ENCODE measurements at places on chromosomes 6 and 20. TPM values are rescaled to one million over a fixed set of nuclear protein-coding genes. Genes with fewer than 3 reads are reported as not detected.
A peak's percentile ranks its signal among the peaks of the same experiment; 100 is the strongest.

GRCh38 chr6:139693735-139694134 lies 319.3 kb upstream of the CITED2 start:
- H3K4me1 ChIP-seq = no peaks in the 10 kb centered on the region
- DNase-seq = no peak
- H3K36me3 ChIP-seq = no peaks in the 10 kb centered on the region
- H3K27me3 ChIP-seq = no peaks in the 10 kb centered on the region
- no peak overlapping the region for H3K27ac ChIP-seq

DNA sequence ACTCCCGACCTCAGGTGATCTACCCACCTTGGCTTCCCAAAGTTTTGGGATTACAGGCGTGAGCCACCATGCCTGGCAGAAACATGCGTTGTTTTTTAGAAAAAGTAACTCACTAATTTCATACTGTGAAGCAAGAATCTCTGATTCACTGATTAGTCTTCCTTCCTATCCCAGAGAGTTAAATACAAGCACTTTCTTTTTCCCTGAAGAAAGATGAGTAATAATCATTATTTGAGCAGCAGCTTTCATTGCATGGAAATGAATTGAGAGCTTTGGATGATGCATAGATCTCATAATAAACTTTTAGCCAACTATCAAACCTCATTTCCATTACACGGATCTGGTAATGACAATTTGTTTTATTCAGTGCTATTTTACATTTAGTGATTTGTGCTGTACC lies 892.5 kb upstream of the EYS start:
- H3K4me1 ChIP-seq = no peaks in the 10 kb centered on the region
- H3K27ac ChIP-seq = no peak overlapping the region
- no peak for DNase-seq
- H3K27me3 ChIP-seq = no peaks in the 10 kb centered on the region
- no peaks in the 10 kb centered on the region for H3K36me3 ChIP-seq

GRCh38 chr6:105882828-105883227 lies 203.3 kb upstream of the PRDM1 start:
- H3K4me1 ChIP-seq = no peaks in the 10 kb centered on the region
- no peak overlapping the region for H3K4me3 ChIP-seq
- DNase-seq = no peak
- H3K27me3 ChIP-seq = peaks cover 3% of the 10 kb centered on the region
- H3K27ac ChIP-seq = no peak overlapping the region

- peaks cover 4% of the 10 kb centered on the region for H3K4me1 ChIP-seq
- no peaks in the 10 kb centered on the region for H3K36me3 ChIP-seq
- no peak overlapping the region for H3K27ac ChIP-seq
- no peaks in the 10 kb centered on the region for H3K27me3 ChIP-seq
- no peak for DNase-seq
- no peak overlapping the region for H3K4me3 ChIP-seq
Observed at GRCh38 chr6:44829836-44830235, 442.3 kb downstream of the CDC5L start.

The WFDC5 gene
- polyA plus RNA-seq = 6.1 TPM

GRCh38 chr20:53582574-53583351 lies 10.9 kb downstream of the ZNF217 start:
- DNase-seq = no peak
- H3K27me3 ChIP-seq = no peaks in the 10 kb centered on the region
- peak overlapping the region; percentile 58 for H3K27ac ChIP-seq

- DNase-seq = no peak
- H3K27me3 ChIP-seq = no peaks in the 10 kb centered on the region
- no peaks in the 10 kb centered on the region for H3K4me1 ChIP-seq
- H3K4me3 ChIP-seq = no peak overlapping the region
- no peaks in the 10 kb centered on the region for H3K36me3 ChIP-seq
- H3K27ac ChIP-seq = no peak overlapping the region
Observed at GRCh38 chr20:33276303-33277113, 6.5 kb upstream of the BPIFB1 start.

The UBE2C gene
- 25.1 TPM for polyA plus RNA-seq

GRCh38 chr6:35737413-35738211 lies 780 bp downstream of the ARMC12 start:
- H3K27ac ChIP-seq = no peak overlapping the region
- H3K4me1 ChIP-seq = peaks cover 41% of the 10 kb centered on the region
- DNase-seq = peak; percentile 73
- H3K36me3 ChIP-seq = no peaks in the 10 kb centered on the region
- no peak overlapping the region for H3K4me3 ChIP-seq
- H3K27me3 ChIP-seq = no peaks in the 10 kb centered on the region

DNA sequence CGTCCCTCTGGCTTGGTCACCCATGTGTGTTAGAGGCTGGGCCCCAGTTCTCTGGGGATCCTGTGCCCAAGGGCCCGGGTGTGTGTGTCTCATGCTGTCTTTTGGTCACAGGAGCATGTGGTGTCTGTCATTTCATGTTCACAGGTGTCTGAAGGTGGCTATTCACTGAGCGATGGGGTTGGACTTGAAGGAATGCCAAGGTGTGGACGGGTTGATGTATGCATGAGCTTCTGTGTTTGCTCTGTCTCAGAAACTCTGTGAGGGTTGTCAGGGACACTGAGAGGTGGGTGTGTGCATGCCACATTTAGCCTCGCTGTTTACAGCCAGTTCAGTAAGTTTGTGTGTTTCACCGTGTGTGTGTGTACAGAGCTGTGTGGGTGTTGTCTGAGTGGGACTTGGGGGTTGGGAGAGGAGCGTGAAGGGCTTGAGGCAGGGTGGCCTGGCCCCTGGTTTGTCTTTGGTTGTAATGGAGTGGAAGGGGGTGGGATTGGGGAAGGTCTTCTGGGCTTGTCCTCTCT lies 1.2 kb downstream of the DDR1 start:
- peak overlapping the region; percentile 74 for H3K27ac ChIP-seq
- peaks cover 30% of the 10 kb centered on the region for H3K4me1 ChIP-seq
- DNase-seq = no peak
- no peaks in the 10 kb centered on the region for H3K27me3 ChIP-seq
- H3K4me3 ChIP-seq = peak overlapping the region; percentile 68

DNA sequence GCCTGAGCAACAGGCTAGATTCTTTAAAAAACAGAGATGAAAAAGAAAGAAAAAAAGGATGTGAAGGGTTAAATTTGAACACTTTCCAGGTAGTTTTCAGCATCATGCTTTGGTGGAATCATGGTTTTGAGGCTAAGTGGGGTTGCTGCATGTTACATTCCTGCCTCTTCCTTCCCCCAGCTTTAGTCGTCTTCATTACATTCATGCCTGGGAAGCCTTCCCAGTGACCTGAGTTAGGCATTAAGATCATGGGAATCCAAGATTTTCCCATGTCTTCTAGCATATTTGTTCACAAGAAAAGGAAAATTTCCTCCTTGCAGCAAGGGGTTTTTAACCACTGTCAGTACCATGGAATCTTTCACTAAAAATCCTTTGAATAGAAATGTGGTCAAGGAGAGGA lies 12.0 kb downstream of the TPX2 start:
- H3K27me3 ChIP-seq = no peaks in the 10 kb centered on the region
- no peak overlapping the region for H3K27ac ChIP-seq
- peaks cover 9% of the 10 kb centered on the region for H3K36me3 ChIP-seq
- peaks cover 2% of the 10 kb centered on the region for H3K4me1 ChIP-seq
- no peak overlapping the region for H3K4me3 ChIP-seq
- DNase-seq = no peak

DNA sequence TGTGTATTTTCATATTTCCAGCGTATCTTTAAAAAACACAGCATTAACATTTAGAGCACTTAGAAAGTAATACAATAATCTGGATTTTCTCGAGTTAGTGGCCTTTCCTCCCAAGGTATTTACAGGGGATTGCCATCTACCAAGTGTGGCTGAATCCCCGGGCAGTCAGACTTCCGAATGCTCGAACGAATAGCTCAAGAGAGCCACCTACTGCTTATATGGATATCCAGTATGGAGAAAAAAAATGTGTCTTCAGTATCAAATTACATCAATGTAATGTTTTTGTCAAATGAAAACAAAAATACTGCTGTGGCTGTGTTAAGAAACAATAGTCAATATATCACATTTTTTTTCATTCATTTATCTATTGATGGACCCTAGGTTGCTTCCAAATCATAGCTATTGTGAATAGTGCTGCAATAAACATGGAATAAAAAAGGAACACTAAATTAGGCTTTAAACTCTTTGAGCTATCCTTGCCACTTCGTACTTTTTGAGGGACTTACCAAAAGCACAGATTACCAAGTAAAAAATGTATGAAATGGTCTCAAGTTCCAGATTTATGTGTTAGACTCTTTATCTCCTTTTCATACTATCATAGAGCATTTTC lies 654.5 kb upstream of the PTCHD4 start:
- no peak overlapping the region for H3K4me3 ChIP-seq
- H3K4me1 ChIP-seq = no peaks in the 10 kb centered on the region
- H3K36me3 ChIP-seq = no peaks in the 10 kb centered on the region

The COQ3 gene
- polyA plus RNA-seq = 16.9 TPM

The CPXM1 gene
- 14.1 TPM for polyA plus RNA-seq

GRCh38 chr6:80425089-80425823 lies 318.8 kb downstream of the BCKDHB start:
- no peaks in the 10 kb centered on the region for H3K36me3 ChIP-seq
- DNase-seq = no peak

DNA sequence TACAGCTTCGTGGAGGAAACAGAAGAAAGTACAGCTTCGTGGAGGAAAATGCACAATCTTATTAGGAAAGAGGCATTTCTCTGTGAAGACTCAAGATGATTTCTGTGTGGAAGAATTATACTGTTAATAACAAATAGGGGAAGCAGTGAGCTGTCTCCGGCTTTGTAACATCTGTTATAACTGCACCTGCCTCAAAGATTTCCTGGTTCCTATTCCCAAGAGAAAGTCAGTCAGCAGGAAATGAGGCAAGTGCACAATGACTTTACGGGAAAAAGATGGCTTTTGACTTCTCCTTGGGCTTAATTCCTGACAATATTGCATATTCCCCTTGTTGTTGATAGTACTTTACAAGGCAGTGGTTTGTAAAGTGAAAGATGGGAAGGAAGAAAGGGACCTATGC lies 538.5 kb downstream of the BMP2 start:
- no peaks in the 10 kb centered on the region for H3K36me3 ChIP-seq
- no peaks in the 10 kb centered on the region for H3K27me3 ChIP-seq
- no peak overlapping the region for H3K4me3 ChIP-seq
- no peak overlapping the region for H3K27ac ChIP-seq
- H3K4me1 ChIP-seq = no peaks in the 10 kb centered on the region
- no peak for DNase-seq

The ME1 gene
- 8.1 TPM for polyA plus RNA-seq

The ZBTB12 gene
- 2.6 TPM for polyA plus RNA-seq

GRCh38 chr6:15087186-15087589 lies 158.7 kb upstream of the JARID2 start:
- no peaks in the 10 kb centered on the region for H3K27me3 ChIP-seq
- no peak for DNase-seq
- no peak overlapping the region for H3K4me3 ChIP-seq
- peaks cover 12% of the 10 kb centered on the region for H3K4me1 ChIP-seq

The SLC22A2 gene
- polyA plus RNA-seq = 0.39 TPM

DNA sequence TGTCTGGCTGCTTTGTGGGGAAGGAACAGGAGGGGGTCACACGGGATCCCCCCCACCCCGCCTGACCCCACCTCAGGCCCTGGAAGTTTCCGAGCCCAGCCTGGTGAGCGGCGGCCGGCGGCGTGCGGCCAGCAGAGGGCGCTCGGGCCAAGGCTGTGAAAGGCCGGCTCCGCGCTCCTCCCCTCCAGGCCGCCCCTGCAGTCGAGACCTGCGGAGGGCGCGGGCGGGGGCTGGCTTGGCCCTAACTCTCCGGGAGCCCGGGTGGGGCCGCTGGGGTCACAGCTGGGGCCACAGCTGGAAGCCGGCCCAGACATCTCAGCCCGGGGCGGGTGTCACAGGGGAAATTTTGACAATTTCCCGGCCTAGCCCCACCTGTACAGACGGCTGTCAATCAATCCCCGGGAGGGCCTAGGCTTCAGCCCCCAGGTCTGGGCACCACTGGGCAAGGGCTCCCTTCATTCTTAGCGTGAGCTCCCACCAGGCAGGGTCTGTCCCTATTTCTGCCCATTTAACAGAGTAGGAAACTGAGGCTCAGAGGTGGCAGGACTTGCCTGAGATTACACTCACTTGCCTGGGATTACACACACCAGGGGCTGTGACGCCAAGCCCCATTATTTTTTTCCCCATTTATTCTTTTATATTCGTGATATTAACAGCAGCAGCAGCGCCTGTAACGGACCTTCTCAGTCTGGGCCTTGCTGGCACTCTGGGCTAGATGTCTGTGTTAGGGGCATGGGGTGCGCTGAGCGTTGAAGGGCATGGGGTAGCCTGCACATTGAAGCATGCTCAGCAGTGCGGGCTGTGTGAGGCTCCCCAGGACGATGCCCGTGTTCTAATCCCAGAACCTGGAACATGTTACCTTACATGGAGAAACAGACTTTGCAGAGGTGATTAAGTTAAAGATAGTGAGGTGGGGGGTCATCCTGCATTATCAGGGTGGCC lies 23.0 kb downstream of the ZBP1 start:
- H3K27ac ChIP-seq = no peak overlapping the region
- peaks cover 4% of the 10 kb centered on the region for H3K4me1 ChIP-seq
- H3K27me3 ChIP-seq = no peaks in the 10 kb centered on the region
- DNase-seq = peak; percentile 43

The PNLDC1 gene
- polyA plus RNA-seq = 0.39 TPM

The C20orf202 gene
- polyA plus RNA-seq = 0.27 TPM

- no peak overlapping the region for H3K27ac ChIP-seq
- DNase-seq = no peak
- no peaks in the 10 kb centered on the region for H3K4me1 ChIP-seq
- H3K4me3 ChIP-seq = no peak overlapping the region
Observed at GRCh38 chr6:155117256-155117655, 122.1 kb downstream of the TIAM2 start.

The BPIFB1 gene
- 0.55 TPM for polyA plus RNA-seq

DNA sequence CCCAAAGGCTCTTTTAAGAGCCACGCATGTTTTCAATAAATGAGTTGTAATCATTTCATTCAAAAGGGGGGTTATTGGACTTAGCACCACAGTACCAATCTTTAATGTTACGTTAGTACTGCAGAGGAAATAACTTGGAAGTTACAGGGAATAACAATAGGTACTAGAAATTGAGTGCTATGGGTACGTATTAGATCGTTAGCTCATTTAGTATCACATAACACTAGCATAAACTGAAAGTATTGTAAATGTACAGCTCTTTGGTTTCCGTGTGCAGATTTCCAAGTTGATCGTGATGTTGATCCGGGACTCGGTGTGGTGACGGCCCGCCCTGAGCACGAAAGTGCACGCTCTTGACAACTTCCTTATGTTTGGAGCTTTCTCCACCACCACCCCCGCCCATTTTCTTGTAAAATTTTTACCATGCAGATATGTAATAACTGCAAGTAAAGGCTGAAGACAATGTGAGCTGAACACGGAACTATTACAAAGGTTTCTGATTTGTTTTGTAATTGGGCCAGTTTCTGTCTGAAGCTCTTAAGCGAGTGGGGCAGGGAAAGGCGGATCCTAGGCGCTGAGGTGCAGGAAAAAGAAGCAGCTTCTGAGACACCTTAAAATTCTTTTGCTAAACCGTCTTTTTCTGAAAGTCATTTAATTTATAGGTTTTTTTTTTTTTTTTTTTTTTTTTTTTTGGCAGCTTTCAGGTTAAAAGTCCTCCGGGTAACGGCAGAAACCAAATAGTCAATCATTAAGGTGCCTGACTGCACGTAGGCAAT lies 71.5 kb downstream of the HFE start:
- H3K4me3 ChIP-seq = peak overlapping the region; percentile 84
- H3K4me1 ChIP-seq = peaks cover 2% of the 10 kb centered on the region
- peaks cover 8% of the 10 kb centered on the region for H3K36me3 ChIP-seq

The PRND gene
- 0.14 TPM for polyA plus RNA-seq
